ENCODE measurements at places on chromosomes 4 and X.

GRCh38 chr4:75745161-75745560, 20.8 kb downstream of the USO1 start:
- no peak for DNase-seq

DNA sequence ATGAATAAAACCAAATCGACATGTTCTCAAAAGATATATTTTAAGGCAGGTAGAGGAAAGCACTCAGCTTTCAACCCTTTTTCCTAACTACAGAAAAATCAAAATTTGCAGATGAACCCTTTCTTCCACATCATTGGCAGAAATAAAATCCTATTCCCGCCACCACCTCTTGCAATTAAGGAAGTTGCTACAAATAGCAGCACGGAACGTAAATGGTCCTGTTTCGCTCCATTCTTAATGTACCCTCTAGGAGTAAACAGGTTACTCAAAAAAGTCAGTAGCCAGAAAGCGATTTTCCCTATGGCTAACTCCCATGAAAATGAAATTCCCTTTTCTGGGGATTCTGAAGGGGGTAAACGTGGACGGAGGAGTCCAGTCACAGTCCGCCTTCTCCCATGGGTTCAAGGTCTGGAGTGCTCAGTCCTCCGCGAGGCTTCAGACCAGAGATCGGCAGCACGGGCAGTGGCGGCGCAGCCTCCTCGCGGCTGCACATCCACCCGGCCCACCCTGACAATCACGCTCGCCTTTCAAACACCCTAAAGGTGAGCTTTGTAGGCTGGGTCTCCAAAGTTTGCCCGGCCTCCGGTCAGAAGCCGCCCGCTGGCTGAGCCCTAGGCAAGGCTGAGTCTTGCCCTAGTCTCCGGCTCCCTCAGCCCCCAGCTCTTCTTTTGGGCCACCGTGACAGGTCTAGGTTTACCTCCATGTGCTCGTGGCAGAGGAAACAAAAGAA, 1.8 kb downstream of the ATP11C start:
- no peak for DNase-seq

DNA sequence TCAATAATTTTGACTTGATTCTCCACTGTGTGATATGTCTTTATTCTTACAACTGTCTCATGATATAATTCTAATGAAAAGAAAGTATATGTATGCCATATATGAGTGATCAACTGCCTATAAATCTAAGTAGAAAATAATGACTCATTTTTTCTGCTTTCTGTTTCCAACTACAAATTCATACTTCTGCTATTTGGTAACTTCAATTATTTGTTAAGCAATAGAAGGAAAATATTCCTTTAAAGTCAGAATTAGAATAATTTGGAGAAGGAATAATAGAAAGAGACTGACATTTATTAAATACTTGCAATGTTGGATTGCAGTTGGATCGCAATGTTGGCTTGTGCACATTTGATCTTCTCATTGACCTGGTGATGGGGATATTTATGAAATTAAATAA, 204.2 kb upstream of the PACRGL start:
- DNase-seq = no peak

DNA sequence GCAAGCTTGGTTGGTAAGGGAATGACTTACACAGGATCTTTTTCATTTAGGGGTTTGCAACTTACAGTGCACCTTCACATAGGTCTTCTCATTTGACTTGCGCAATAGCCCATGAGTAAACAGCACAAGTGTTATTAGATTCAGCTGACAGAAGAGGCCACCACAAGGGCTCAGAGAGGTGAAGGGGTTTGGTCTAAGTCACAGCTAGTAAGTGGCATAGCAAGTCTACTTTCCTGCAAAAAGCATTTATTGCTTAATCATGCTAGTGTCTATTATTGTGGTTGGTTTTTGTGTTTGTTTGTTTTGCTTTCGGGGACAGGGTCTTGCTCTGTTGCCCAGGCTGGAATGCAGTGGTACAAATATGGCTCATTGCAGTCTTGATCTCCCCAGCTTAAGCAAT, 83.3 kb downstream of the SPRY1 start:
- DNase-seq = no peak

DNA sequence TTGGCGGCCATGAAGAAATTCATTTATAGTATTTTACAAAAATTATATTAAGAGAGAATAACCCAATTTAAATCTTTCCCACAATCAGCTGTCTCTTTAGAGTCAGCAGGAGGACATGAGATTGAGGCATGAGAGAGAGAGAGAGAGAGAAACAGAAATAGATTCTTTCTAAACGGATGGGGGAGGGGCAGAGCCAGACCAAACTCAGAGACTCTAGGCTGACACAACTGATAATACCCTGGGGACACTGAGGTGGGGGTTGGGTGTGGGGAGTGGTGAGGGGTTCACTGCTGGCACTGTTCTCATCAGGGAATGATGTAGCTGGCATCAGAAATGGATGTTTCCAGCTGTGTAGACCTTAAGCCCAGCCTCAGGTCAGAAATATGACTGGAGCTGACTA, 20.5 kb upstream of the HOPX start:
- DNase-seq = no peak

DNA sequence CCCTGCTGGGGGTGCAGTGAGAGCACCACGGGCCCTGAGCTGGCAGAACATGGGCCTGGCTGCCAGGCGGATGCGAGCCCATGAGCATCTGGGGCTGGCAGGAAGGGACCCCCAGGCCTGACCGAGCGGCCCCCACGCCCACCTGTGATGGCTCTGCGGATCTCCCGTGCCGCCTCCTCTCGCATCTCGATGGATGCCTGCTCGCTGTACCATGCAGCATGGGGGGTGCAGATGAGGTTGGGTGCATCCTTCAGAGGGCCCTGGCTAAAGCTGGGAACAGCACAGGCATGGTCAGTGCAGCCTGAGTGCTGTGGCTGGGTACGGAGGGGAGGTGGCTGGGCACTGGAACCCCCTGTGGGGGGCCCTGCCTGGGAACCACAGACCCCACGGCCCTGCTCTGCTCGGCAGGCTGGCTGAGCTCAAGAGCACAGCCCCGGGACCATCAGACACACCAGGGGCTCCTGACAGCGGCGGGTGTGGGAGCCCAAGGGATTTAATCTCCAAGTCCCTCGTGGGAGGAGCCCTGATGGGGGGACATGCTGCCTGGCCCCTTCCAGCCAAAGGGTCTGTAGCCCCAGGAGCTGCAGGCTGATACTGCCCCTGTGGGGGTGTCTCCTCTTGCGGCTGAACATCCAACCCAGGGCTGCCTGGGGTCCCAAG, 35.5 kb downstream of the CTBP1 start:
- DNase-seq = no peak

DNA sequence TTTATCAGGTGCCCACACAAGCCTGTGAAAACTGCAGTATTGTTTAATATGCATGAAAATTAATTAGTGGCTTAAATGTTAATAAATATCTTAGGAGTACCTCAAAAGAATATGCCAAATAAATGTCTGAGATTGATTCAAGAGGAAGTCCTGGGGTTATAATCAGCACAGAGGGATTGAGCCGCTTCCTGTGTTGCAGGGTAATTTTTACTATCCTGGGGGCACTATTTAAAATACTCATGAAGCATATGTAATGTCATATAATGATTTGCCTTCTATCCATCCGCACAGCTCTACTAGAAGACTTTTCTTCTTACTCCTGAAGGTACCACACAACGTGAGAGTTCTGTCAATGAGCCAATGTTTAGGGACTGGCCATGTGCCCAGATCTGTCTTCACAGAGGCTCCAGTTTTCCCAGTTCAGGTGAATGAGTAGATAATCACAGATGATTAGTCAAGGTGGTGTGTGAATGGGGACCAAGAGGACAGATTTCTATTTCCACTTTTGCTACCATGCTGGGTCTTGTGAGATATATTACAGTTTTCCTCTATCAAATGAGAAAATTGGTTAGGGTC, 233.3 kb downstream of the USP46 start:
- DNase-seq = no peak

DNA sequence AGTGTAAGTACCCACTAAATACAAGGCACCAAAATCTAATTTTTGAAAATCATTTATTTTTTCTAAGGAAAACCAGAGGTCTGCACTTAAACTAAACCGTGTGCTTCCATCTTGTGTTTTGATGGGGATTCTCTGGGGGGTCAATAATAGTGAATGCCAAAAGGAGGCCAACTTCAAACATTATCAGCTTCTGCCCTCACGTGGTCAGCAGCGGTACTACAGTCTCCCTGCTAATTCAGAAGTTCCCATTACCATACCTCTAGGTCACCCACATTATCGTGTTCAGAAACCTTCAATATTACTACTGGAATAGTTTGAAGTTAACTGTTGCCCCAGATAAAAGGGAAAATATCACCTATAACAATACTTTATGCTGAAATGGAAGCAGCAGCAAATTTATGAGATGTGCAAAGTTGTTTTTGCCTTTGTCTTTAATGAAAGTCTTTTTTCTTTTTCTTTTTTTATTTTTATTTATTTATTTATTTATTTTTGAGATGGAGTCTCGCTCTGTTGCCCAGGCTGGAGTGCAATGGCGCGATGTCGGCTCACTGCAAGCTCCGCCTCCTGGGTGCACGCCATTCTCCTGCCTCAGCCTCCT, 17.3 kb downstream of the CTPS2 start:
- DNase-seq = no peak

- DNase-seq = no peak
Measured at GRCh38 chrX:136387951-136388502, 87.3 kb downstream of the ADGRG4 start.

GRCh38 chrX:116317409-116317808, 119.0 kb upstream of the SLC6A14 start:
- DNase-seq = no peak

- DNase-seq = no peak
Measured at GRCh38 chrX:114959729-114960128, 57.7 kb downstream of the IL13RA2 start.

GRCh38 chr4:41268721-41269517, 12.2 kb downstream of the UCHL1 start:
- no peak for DNase-seq

DNA sequence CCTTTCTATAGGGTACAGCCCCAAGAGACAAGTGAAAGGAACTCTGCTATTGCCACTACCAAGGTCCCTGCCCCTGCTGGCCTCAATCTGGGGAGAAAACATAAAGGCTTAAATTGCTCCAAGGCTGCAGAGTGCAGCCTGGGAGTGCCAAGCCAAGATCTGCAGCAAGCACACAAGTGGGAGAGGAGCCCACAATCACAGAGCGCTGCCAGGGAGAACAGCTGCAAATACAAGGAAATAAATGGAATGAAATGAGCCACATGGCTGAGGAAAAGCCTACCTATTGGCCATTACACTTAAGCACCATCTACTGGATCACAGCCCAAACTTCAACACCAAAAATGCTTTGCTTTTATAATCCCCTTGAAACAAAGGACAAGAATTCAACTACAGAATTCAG, 582.4 kb downstream of the FAM133A start:
- no peak for DNase-seq

DNA sequence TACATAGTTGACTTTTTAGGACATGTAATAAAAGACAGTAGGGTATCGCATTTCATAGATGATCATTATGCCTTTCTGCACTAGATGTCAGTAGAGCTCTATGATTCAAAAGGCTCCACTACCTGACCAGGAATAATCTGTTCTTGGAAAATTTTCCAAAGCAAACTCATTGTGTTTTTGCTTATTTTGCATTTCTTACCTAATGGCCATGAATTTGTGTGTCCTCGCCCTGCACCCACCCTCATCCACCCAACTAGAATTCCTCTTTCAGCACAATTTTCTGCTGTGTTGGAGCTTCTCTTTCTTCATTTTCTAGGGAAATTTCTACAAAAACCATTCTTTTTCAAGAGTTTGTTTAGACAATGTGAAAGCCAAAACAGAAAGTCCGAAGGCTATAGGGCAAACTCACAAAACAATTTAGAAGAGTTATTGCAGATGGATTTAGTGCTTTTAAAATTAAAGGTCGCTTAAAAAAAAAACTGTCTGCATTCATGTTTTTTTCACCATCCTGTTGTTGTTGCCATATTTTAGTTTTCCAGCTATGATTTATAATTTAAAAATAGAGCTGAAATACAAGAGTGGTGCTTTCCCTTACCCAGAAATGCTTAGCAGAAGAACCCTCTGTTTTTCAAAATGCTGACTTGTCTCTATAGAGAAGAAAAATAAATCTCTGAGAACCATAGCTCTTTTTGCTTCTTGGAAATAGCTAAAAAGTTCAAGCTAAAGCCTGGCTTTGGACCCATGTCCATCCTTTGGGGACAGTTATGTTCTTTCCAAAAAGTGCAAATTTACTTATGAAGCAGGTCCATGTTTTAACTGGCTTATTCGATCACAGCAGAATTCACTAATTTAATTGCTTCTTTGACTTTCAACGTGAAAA, 183.7 kb downstream of the SPATA18 start:
- no peak for DNase-seq

DNA sequence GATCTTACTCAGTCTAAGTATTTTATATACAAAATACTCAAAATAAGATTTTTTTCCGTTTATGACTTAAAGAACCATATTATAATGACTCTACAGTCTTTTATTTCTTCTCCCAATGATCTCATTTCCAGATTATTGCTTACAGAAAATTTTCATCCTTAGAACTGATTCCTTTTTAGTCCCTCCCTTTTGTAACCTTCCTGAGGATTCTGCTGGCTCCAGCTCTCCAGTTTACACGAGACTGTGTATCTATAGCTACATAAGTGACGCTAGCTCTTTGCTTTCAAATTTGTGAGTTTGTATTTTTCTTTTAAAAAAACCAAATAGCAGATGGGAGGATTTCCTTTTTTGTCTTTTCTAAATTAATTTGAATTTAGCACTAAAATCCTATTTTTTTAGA, 24.0 kb downstream of the FHDC1 start:
- no peak for DNase-seq

- DNase-seq = no peak
Measured at GRCh38 chr4:146790515-146790914, 151.8 kb downstream of the POU4F2 start.

GRCh38 chr4:138299881-138300280, 57.7 kb upstream of the SLC7A11 start:
- DNase-seq = no peak

DNA sequence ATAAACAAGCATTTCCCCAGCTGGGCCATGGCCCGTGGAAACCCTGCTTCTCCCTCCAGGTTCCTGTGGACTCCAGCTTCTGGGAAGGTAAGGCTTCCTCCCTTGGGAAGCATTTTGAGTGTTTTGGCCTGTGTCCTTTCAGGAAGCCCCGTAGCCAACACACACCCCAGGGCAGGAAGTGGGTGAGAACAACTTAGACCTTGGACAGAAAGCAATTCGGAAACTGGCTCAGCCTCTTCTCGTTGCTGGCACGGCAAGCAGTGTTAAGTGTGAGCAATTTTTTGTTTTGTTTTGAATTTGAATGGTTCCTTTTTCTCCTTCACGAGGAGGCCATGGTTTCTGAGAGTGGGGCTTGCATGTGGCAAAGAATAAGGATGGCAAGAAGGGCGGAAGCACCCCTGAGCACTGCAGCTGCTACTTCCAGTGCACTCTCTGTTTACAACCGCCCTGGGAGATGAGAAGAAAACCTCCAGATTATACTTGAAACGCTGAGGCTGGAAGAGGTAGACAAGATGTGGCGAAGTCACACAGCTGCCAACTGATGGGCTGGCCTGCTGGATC, 14.1 kb upstream of the CYTL1 start:
- no peak for DNase-seq
